Karpas-422 (cell line): ENCODE measurements at places on chromosomes 1 and 21.

GRCh38 chr1:78292361-78292760, 198.4 kb upstream of the PTGFR start:
- no peak for DNase-seq

GRCh38 chr1:66078412-66078811, 285.7 kb downstream of the PDE4B start:
- no peak for DNase-seq

DNA sequence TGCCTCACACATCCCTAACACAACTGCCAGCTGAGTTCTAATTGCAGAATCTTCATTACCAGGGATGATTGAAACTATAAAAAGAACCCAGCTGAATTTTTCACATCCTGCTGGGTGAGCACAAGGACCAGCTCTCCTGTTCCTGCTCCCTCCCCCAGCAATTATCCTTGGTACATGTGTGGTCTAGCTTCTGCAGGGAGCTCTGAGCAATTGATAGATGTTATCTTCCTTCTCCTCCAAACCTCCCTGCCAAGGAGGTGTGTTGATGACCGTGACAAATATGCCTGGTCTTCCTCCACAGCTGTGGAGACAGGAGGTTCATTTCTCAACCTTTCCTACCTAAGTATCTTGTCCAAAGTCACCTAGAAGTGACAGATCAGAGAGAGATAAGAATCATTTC, 65.3 kb upstream of the MAN1A2 start:
- DNase-seq: no peak

GRCh38 chr1:53430261-53430660, 28.9 kb upstream of the DMRTB1 start:
- no peak for DNase-seq

- no peak for DNase-seq
Observed at GRCh38 chr1:86138746-86139145, 17.8 kb downstream of the COL24A1 start.
